ENCODE measurements at places on chromosomes 2 and 18.
A peak's percentile ranks its signal among the peaks of the same experiment; 100 is the strongest.

DNA sequence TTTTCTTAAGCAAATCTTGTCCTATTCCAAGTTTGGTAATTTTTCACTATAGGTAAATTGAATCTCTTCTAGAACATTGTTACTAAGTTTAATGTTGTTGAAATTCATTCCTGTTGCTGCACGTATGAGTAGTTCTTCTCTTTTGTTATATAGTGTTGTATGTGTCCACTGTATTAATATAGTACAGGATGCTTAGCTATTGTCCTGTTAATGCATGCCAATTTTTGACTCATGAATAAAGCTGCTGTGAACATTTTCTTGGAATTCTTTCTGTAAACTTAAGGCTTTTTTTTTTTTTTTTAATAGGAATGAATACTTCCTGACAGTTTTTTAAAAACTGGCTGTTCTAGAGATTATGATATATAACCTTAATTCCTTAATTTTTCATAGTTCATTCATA, 326.9 kb downstream of the SLC4A3 start:
- DNase-seq, result no peak

GRCh38 chr2:7646661-7647060, 729.4 kb downstream of the RNF144A start:
- DNase-seq, result peak; percentile 18

GRCh38 chr2:193837111-193837738, 1642.5 kb upstream of the TMEFF2 start:
- DNase-seq, result no peak

DNA sequence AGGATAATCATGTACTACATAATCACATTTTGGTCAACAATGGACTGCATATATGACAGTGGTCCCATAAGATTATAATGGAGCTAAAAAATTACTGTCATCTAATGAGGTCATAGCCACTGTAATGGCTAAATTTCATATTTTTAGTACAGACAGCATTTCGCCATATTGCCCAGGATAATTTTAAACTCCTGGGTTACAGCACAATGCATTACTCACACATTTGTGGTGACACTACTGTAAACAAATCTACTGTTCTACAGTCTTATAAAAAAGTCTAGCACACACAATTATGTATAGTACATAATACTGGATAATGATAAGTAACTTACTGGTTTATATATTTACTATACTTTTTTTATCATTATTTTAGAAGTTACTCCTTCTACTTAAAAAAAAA, 12.8 kb downstream of the EIF2AK2 start:
- no peak for DNase-seq

GRCh38 chr2:189614585-189614984, 34.0 kb upstream of the SLC40A1 start:
- DNase-seq, result no peak

DNA sequence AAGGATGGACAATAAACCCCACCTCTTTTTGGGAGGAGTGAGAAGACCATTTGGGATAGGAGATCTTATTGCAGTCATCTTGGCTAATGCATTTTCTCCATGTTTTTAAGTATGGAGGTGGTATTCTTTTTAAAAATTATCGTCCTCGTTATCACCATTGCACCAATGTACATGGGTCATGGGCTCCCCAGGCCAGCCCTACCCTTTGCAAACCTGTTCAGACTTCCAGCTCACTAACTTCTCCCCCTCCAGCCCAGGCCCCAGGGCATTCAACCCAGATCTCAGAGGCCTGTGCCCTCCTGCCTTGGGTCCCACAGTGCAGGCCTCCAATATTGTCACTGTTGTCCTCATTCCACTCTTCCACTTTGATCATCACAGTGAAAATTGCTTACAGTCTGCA, 68.4 kb downstream of the BCL2L11 start:
- no peak for DNase-seq

- no peak for DNase-seq
Measured at GRCh38 chr2:181183878-181184542, 203.6 kb downstream of the UBE2E3 start.

DNA sequence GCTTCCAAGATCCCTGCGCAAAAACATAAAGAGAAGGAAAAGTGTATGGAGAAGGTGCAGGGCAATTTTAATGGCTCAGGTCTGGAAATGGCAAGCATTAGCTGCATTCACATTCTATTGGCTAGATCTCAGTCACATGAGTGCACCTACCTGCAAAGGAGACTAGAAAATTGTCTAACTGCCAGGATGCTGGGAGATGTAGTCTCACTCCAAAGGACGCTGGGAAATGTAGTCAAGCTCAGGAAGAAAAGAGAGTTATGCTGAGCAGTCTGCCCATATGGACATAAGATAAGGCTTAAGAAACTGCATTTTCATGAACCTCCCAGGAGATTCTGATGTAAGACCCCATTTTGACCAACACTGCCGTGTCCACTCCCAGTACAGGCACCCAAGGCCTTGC, 9.5 kb upstream of the KLHL29 start:
- no peak for DNase-seq

- DNase-seq, result peak; percentile 55
Measured at GRCh38 chr18:79949697-79950487, 1.6 kb downstream of the SLC66A2 start.

- DNase-seq, result no peak
Measured at GRCh38 chr18:25279556-25279955, 72.4 kb downstream of the ZNF521 start.

DNA sequence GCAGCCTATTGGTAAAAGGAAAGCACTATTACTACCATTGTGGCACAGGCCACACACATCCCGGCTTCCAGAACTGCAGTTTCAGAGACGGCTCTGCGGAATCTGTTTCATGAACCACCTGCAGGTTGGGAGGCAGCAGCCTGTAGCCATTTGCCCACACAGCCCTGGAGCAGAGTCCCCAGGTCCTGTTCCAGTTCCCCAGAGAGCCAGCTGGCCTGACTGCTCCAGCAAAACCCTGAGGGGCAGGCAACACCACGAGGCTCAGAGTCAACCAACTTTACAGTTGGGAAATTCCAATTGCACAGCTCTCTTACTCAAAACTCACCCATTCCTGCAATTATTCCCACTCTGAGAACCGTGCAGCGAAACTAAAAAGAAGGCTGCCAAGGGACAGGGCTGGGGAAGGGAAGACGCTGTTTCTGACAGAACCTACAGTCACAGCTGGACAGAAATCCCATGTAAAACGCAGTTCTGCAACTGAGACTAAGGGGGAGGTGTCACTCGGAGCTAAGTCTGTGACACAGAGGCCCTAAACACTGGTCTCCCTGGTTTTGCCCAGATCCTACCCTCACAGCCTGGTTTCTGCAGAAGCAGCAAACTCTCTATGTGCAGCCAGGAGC, 219.4 kb downstream of the TMEM163 start:
- no peak for DNase-seq

DNA sequence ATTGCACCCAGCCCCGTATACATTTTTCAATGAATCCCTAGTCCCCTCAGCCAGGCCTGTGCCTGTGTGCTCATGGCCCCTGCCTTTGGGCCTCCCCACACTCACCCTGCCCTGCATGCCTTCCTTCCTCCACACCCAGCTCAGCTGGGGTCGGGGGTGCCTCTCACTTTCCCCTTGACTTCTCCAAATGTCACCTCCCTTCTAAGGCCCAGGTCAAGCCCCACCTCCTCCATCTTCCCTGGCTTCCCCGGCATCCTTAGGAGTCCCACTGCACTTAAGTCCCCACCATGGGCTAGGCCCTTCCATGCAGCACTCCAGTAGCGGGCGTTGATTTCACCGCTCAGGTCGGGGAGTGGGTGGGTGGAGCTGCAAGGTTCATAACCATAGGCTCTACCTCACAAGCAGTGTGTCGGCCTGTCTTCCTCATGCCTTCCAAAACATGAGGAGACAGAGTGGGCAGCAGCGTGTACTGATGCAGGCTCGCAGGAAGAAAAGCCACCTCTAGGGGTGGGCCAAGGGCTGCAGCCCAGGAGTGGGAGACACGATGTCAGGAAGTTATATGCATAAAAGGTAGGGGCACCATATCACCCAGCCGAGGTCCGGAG, 47.7 kb downstream of the DNMT3A start:
- DNase-seq, result no peak

DNA sequence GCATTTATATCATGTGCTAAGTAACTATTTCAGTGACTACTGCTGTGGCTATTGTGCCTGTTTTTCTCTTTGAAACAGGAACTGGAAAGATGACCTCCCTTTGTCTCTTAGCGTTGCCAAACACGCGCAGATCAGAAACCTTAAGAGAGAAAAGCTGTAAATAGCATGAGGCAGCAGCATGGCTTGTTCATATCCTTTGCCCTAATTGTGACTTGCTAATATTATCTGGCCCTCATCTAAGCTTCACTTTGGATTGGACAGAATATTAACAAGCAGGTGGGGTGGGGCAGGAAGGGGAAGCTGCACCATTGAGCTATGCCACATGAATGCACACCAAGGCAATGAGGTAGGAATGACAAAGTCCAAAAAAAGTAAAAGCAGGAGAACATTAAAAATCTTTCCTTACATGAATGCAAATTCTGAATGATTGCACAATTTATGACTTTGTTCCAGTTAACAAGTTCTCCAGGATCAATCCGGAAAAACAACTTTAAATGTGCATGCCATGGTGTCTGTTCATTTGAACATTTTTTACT, 128.4 kb downstream of the IRS1 start:
- no peak for DNase-seq

DNA sequence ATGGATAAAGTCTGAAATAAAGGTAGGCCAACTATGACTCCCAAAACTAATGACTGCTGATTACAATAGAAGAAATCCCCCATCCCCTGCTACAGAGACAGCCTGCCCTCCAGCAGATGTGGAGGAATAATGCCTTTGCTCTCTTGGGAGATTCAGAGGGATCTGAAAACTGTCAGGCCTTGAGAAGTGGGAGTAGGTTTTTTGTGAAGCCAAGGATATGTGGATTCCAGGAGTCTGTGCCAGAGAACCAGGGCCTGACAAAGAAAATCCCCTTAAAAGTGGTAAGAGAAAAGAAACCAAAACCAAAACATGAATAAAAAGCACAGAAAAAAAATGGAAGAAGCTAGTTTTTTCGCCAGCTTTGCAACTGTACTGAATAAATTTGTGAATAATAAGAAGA, 397.6 kb downstream of the ZNF521 start:
- DNase-seq, result no peak

- DNase-seq, result no peak
Measured at GRCh38 chr2:158487419-158487818, 30.7 kb downstream of the PKP4 start.

DNA sequence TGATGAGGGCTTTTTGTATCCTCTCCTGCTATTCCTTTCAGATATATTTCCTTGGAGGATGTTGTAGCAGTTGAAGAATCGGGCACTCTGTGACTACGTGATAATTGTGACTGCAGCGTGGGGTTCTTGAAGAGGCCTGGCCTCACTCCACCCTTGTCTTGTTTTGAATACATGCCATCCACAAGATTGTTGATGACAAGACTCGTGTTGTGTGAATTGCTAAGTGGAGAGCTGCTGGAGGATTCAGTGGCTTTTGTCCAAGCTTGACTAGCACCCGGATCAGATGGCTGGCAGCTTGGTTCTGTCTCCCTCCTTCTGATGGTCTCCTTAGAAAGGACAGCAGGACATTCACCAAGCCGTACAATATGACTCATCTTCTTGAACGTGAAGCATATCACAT, 146.9 kb downstream of the DAW1 start:
- no peak for DNase-seq

GRCh38 chr18:71797554-71797953, 746.6 kb downstream of the CBLN2 start:
- no peak for DNase-seq

DNA sequence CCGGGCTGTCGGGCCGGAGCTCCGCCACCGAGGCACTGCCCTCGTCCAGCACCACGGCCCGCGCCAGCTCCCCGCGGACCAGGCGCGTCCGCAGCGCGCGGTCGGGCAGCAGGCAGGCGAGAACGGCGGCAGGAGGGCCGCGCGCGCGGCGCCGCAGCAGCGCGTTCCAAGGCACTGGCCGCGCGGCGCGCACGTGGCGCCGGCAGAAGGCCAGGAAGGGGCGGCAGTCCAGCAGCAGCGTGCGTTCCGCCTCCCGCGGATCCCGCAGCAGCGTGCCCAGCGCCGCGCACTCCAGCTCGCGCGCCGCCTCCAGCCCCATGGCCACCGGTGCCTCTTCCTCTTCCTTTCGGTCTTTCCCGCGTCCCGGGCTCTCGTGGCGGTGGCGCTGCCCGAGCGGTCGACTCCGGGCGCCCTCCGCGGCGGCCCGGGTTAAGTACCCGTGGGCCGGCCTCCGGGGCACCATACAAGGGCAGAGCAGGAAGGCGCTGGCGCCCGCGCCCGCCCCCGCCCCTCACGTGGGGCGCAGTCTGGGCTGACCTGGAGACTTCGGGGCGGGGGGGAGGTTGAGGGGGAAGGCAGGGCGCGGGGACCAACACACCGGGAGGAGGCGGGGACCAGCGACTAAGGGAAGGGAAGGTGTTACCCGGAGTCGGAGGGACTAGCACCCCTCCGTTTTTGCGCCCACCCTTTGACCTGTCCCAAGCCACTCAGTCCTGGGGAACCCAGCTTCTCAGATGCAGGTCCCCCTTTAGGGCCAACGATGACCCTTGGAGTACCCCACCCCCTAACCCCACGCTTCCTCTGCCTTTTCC, at the start of gene DUSP2:
TSS of gene DUSP2 (minus strand) at position 405 of the 812 bp plus-strand sequence. CDS start at position 319, 86 bp downstream.
- peak; percentile 65 for DNase-seq

DNA sequence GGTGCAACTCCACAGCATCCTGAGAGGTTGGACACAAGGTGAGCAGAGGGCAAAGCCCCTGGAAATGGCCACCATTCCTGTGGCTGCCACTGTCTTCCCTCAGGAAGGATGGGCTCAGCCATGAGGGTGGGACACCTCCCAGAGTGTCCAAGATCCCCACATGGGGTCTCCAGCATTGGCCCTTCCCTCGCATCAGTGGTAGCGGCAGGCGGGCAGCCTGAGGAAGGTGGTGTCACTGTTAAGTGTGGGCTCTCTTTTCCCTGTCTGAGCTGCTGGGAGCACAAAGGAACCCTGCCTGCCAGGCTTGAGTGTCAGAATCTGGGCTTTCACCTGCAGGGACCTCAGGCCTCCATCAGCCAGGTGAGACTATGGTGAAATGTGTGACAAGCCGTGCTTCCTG, 47.6 kb downstream of the SP110 start:
- no peak for DNase-seq

DNA sequence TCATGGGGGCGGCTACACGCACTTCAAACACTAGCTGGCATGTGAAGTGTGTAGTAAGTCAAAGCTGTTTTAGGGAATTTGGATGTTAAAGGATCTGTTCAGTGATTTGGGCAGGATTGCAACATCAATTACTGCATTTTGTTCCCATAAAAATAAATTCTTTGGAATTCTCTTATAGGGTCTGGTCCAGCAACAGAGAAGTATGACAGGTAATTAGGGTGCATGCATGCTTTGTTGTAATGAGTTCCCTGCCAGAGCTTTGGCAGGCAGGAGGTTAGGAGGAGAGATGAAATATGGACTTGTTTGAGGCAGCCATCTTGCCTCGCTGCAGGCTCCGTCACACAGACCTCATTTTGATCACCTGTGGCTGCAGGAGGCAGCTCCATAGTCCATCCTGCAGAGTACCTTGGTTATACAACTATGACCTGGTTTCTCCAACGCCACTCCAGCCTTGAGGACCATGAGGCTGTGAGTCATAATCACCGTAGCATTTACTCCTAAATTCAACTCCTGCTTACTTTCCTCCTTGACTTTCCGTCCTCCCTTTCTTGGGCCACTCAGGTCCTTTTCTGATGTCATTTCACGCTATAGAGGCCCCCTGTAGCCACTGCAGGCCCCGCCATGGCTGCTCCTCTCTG, 26.5 kb upstream of the EML4 start:
- DNase-seq, result no peak

- no peak for DNase-seq
Measured at GRCh38 chr2:11629851-11630250, 40.1 kb downstream of the NTSR2 start.

GRCh38 chr2:88090446-88091283, 23.0 kb downstream of the SMYD1 start:
- peak; percentile 39 for DNase-seq

- DNase-seq, result no peak
Measured at GRCh38 chr18:79108549-79109215, 39.5 kb downstream of the ATP9B start.
